ENCODE measurements at places on chromosomes 2 and 18.

- DNase-seq = no peak
These were observed 289.2 kb downstream of the ZNF521 start for GRCh38 chr18:25062720-25063119.

GRCh38 chr18:3725115-3725514 lies 275.1 kb downstream of the TGIF1 start:
- no peak for DNase-seq

DNA sequence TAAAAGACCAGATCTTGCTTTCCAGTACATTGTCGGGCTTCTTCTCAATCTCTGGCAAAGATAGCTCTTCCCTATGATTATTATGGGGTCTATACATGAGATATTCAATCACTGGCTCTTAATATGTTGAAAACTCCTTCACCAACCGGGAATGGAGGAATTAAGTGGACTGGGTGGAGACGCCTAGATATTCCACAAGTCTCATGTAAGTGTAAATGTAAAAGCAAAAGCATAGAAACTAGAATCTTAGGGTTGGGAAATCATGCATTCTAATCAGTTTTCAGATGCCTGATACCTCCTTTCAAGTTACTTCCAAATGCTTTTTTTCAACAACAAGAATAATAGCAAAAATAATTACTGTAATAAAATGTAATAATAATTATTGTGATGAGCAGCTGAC lies 38.0 kb downstream of the DPP4 start:
- no peak for DNase-seq

DNA sequence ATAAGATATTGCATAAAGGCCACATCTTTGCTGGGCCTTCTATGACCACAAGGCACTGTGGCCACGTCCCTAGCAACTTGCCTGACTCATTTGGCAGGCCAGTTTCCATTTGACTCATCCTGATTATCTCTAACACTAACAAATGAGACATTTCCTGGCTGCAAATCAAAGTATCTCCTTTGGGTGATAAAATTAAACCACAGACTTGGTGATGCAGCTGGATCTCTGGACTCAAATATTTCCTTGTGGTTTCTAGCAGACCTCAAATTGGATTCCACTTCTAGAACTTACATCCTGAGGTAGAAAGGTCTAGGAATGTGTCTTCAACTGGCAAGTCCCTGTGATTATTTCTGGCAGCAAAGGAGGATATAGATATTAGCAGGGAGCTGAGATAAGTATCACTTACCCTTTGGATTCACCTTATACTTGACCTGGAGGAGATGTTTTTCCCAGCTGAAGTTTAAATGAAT lies 167.9 kb upstream of the NXPH2 start:
- DNase-seq = peak; percentile 91

GRCh38 chr2:56348392-56349210 lies 164.8 kb downstream of the CCDC85A start:
- peak; percentile 34 for DNase-seq

DNA sequence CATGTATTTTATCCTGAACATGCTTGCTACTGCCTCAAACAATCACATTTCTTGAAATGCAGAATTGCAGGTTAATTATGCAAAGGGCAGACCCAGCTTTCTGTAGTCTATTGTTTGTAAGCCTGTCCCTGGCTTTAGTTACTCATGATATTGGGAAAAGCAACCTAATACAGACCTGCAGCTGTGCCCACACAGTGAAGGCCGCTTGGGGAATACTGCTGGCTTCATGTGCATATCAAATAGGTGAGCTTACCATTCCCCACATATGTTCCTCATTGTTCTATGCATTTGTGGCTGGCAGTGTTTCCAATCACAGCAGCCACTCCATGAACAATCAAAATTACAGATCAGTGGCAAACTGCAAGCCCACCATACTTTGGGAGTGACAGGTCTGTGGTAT lies 186.3 kb downstream of the TMEM163 start:
- no peak for DNase-seq

GRCh38 chr2:224284134-224284946 lies 117.6 kb downstream of the FAM124B start:
- DNase-seq = peak; percentile 44

DNA sequence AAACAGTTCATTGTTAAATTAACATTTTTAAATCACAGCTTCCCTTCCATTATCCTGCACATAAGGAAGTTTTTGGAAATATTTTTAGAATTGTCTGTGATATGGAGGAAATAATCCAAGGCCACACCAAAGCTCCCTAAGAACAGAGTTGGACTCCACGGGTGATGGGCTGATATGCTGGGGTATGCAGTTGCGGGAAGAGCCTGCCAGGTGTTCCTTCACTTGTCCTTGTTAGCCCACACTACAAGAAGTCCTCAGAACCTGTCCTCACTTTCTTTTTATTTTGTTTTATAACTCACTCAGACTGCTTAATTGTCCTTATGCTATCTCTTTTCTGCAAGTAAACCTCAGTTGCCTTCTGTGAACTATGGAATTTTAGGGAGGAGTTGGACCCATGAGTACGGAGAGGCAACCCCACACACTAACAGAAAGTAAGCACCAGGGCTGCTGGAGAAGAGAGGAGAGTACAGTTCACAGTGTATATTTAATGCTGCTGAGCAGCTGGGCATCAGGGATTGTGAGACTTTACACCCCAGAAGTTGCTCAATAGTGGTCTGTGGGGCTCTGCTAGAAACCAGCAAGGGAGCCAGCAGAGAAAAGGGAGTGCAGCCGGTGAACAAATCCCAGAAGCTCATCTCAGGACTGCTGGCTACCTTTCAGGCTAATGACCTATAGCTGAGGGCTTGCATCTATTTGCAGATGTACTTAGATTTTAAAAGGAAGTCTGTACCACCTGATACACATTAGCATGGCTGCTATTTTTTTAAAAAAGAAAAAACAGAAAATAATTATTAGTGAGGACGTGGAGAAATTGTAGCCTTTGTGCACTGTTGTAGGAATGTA lies 280.1 kb upstream of the STON1 start:
- DNase-seq = no peak

Measured in M059J (cell line).